ENCODE measurements at places on chromosomes 11 and 22. TPM values are rescaled to one million over a fixed set of nuclear protein-coding genes. Genes with fewer than 3 reads are reported as not detected.

The TRIM51 gene
- not detected for total RNA-seq

The SELENOM gene
- 133 TPM for total RNA-seq

The XPNPEP3 gene
- total RNA-seq, result 12.5 TPM

GRCh38 chr11:9170450-9170849, 79.1 kb upstream of the SCUBE2 start:
- no peak for DNase-seq
